MCF 10A (cell line): ENCODE measurements at places on chromosomes 16 and 17. TPM values are rescaled to one million over a fixed set of nuclear protein-coding genes. Genes with fewer than 3 reads are reported as not detected.

DNA sequence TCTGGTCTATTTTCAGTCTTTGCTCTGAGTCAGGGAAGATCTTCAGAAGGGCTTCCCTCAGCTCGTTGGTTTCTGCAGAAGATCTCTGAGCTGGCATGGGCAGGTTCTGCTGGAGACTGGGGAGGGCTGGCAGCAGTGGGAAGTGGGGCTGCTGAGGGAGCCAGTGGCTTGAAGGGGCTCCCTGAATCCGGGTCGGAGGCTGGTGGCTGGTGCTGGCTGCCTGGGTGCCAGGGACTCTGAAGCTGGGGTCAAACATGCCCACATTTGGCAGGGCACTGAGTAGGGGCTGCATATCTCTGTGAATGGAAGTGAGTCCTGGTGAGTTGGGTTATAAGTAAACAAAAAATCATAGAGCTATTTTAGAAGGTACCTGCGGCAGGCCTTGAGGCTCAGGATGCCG is 67.0 kb downstream of the N4BP1 start:
- H3K4me1 ChIP-seq = no peaks in the 10 kb centered on the region
- H3K27me3 ChIP-seq = no peaks in the 10 kb centered on the region
- H3K4me3 ChIP-seq = no peak overlapping the region

DNA sequence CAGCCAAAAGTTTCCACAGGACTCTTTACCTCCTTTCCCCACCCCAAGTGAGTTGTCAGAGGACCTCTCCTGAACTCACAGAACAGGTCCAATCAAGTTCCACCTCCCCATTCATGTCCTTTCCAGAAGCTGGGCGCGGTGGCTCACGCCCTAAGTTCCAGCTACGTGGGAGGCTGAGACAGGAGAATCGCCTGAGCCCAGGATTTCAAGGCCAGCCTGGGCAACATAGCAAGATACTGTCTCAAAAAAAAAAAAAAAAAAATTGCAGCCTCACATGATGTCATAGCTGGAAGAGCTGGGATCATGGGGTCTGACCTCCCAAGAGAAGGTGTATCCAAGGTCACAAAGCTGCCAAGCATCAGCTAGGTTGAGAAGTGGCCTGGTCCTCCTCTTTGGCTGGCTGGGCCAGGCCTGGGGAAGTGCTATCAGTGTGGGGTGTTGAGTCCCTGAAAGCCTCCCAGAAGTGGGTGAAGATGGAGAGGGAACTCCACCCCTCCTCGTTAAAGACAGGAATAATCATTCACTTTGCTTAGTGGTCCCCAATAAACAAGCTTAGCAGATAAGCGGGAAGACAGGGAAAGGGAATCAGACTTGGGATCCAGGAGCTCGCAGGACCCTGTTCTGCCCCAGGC is 5.5 kb upstream of the MNT start:
- peaks cover 6% of the 10 kb centered on the region for H3K36me3 ChIP-seq
- peak overlapping the region; percentile 98 for H3K27ac ChIP-seq
- peak; percentile 69 for DNase-seq

GRCh38 chr16:49019831-49020230 is 261.8 kb downstream of the CBLN1 start:
- no peak for DNase-seq
- no peaks in the 10 kb centered on the region for H3K36me3 ChIP-seq
- peaks cover 5% of the 10 kb centered on the region for H3K27me3 ChIP-seq
- peaks cover 35% of the 10 kb centered on the region for H3K4me1 ChIP-seq
- H3K27ac ChIP-seq = no peak overlapping the region

DNA sequence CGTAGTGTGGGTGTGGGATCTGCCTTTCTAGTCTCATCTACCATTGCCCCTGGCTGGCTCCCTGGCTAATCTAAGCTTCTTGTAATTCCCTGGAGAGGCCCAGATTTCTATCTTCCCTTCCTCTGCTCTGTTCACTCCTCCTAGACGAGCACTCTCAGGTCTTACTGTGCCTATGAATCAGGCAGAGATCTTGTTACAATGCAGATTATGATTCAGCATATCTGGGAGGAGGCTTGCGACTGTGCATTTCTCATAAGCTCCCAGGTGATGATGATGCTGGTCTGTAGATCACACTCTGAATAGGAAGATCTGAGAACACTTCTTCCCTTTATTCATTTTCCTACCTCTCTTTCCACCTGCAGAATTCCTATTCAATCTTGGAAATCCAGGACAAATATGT is 200.1 kb downstream of the CBLN1 start:
- DNase-seq = no peak
- H3K4me1 ChIP-seq = no peaks in the 10 kb centered on the region
- no peak overlapping the region for H3K27ac ChIP-seq
- peaks cover 6% of the 10 kb centered on the region for H3K36me3 ChIP-seq
- no peaks in the 10 kb centered on the region for H3K27me3 ChIP-seq
- H3K4me3 ChIP-seq = no peak overlapping the region

Gene LRRC37B
- total RNA-seq = 11.8 and 20.9 TPM in 2 replicates
